ENCODE measurements at places on chromosomes 4 and X.

- no peak for DNase-seq
These were observed 72.4 kb downstream of the COQ2 start for GRCh38 chr4:83212041-83212851.

DNA sequence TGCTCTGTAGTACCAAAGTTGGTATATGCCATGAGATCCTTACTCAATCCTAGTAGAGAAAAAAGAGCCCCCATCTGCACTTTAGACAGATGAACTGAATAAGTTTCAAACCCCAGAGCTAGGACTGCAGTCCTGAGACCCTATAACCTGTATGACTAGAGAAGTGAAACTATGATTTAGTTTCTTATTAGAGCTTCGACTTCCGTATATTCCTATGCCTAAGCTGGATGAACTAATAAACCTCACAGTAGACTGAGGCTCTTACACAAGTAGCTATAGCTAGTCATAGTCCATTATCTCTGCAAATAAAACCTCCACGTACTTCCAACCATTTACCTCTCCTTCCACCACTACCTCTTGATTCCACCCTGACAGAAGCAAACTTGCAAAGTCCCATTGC, 6.3 kb upstream of the OTUD4 start:
- no peak for DNase-seq

DNA sequence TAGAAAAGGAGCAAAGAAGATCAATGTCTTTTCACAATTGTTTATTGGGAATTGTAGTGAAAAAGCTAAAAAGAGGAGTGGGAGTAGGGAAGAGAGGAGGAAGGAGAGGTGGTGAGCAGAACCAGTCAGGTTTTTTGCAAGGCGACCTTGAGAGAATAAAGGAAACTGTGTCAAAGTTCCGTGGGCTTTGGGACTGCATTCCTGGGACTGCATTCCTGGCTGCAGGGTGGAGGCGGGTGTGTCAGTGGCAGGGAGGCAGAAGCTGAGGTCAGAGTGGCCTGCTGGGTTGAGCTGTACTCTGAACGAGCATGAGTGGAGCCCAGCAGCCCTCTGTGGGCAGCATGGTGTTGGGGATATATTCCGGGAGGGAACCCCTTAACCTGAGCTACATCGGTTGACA, 66.8 kb upstream of the UCP1 start:
- DNase-seq: no peak

- no peak for DNase-seq
These were observed 95.9 kb upstream of the TRPC3 start for GRCh38 chr4:122047456-122048425.

GRCh38 chr4:40520533-40520932, 109.1 kb downstream of the RBM47 start:
- DNase-seq: no peak

DNA sequence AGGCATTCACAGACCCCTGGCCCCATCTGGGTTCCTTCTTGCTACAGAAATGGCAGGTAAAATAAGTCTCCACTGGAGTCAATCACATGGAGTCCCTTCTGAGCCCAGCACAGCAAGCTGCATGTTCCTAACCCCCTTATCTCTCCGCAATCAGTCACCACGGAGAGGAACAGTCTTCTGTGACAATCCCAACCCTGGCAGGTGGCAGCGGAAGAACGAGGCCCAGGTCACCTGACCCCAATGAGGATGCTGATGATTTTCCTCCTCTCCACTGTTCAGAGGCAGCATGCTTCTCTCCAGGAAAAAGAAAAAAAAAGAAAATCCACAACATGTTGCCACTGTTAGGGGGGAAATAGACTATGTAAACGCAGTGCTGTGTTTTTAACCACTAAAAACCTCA, 50.1 kb downstream of the TSPAN5 start:
- no peak for DNase-seq

Data from cortex of kidney (tissue), 1 donor.